ENCODE measurements at places on chromosomes 5 and 9.
A peak's percentile ranks its signal among the peaks of the same experiment; 100 is the strongest.

- peak; percentile 30 for DNase-seq
Measured at GRCh38 chr5:173881811-173882575, 6.2 kb upstream of the CPEB4 start.

- DNase-seq = no peak
Measured at GRCh38 chr9:124834591-124834990, 18.7 kb upstream of the WDR38 start.

GRCh38 chr5:146048994-146049703 lies 56.2 kb downstream of the PLAC8L1 start:
- DNase-seq = peak; percentile 71

- peak; percentile 13 for DNase-seq
Measured at GRCh38 chr5:14900693-14901461, 29.3 kb upstream of the ANKH start.

DNA sequence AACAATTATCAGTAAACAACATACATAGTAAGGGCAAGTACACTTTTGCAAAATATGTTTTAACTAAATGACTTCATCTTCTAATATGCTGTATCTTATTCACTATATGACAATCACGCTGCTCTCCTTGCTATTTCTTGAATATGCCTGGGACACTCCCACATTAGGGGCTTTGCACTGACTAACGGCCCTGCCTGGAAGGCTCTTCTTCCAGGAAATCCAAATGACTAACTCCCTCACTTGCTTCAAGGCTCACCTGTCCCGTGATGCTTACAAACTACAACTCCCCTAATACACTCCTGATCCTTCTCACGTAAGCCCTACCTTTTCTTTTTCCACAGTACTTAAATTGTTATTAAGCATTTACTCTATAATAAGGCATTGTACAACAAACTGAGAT lies 10.6 kb downstream of the ERP44 start:
- no peak for DNase-seq

DNA sequence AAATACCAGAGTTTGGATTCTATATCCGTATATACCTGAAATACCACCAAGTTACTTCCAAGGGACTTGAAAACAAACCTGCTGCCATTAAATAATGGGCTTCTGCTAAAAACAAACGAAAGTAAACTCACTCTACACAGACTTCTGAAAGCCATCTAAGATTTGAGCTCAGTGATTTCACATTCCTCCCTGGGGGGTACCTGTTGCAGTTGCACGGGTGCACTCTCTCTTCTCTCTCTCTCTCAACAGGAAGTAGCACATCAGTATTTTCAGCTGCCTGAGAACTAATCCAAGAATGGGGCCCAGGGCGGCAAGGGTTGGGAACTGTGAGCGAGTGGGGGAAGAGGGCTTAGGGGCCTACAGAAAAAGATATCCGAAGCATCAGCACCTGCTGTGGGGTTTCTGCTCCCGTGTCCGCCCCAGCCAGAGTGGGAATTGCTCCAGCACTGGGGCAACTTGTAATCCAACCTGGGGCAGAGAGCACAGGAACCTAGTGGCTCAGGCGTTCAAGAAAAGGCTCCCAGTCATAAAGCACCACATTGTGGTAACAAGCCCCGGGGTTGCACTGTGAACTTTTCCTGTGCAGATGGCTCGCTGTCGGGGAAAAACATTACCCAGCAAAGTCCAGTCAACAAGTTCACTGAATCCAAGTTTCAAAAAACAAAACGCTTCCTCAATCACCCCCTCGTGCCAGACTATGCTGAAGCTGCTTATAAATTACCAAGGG lies 99.8 kb downstream of the EFNA5 start:
- DNase-seq = no peak

GRCh38 chr9:137162505-137163364 lies 7.1 kb downstream of the LRRC26 start:
- DNase-seq = no peak

GRCh38 chr5:114305402-114306207 lies 56.3 kb upstream of the KCNN2 start:
- DNase-seq = peak; percentile 73

GRCh38 chr5:150217038-150217437 lies 27.2 kb downstream of the SLC6A7 start:
- DNase-seq = no peak

GRCh38 chr9:97703437-97704344 lies 6.6 kb upstream of the XPA start:
- no peak for DNase-seq
